Mucosa of descending colon (tissue), 3 donors: ENCODE measurements at places on chromosomes 7 and 10. TPM values are rescaled to one million over a fixed set of nuclear protein-coding genes. Genes with fewer than 3 reads are reported as not detected.
A peak's percentile ranks its signal among the peaks of the same experiment; 100 is the strongest.

DNA sequence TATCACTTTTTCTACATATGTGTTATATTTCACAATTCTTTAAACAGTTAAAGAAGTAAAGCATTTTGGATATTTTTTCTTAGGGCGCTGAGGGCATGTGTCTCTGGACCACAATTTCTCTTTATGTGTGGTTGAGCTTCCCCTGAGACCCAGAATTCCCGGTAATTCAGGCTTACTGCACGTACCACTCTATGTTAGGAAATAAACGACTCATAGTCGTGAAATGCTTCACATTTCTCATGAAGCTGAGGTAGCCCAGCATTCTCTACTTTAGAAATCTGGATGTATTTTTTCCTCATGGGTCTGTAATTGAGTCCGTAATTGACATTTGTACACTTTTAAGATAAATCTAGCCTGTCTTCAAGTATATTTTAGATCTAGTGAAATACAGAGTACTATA is 170.6 kb downstream of the FZD1 start:
- no peak for DNase-seq

- no peak for DNase-seq
These were observed 110.2 kb downstream of the PTEN start for GRCh38 chr10:87973635-87974034.

DNA sequence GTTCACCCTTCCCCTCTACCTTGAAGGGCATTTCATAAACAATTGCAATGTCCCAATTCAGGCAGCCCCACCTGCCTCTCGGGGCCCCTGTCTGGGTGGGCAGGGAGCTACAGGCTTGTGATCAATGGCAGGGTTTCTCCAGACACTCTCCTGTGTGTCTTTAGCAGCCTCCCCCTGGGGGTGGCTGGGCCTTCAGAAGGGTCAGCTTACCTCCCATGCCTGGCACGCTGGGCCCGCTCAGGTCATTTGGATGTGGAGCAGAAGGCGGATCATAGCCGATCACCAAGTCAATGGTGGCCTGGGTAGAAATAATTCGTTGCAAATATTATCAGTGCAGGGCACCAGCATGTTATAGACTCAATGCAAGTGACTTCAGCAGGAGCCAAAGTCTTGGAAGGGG is 56.3 kb downstream of the MYOF start:
- DNase-seq = no peak

- no peak for DNase-seq
These were observed 4.4 kb downstream of the ZNF655 start for GRCh38 chr7:99562832-99563231.

DNA sequence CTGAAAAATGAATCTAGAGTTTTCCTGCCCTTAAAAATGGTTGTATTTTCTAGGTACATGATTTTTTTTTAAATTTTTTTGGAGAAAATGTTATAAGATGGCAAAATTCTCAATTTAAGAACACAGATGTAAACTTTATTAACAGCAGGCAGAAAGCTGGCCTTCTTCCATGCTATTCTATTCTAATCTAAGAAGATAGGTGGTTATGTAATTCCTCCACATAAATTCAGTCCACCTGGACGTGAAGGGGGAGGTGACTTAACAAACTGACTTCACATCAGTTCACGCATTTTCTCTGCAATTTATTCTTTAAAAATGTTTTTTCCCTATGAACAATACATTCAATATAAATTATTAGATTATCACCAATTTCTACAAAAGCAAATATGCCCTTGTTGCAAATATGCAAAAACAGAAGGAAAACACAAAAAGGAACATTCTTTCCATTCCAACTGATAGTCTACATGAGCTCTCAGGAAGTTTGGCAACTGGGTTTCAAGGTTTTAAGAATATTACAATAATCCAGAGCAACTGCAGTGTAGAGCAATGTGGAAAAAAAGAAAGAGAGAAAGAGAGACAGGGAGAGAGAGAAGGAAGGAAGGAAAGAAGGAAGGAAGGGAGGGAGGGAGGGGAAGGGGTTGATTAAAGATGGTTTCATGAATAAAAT is 76.8 kb downstream of the HIBADH start:
- DNase-seq = no peak

- no peak for DNase-seq
These were observed 818 bp downstream of the DLD start for GRCh38 chr7:107891636-107892366.

DNA sequence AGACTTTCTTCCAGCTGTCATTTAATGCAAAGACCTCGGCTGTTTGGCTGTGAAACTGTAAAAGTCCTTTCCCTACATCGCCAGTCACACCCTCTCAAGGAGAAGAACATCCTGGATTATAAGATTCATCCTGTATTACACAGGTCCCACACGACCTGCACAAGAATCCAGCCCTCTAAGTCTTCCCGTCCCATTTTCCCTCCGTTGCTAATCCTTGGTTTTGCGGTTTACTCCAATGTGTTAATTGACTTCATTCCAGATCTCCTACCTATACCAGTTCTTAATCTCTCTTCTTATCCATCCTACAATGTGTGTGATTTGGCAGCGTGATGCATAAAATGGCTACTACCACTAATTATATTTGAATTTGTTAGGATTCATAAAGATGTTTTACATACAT is 110.4 kb downstream of the COL28A1 start:
- DNase-seq = no peak

DNA sequence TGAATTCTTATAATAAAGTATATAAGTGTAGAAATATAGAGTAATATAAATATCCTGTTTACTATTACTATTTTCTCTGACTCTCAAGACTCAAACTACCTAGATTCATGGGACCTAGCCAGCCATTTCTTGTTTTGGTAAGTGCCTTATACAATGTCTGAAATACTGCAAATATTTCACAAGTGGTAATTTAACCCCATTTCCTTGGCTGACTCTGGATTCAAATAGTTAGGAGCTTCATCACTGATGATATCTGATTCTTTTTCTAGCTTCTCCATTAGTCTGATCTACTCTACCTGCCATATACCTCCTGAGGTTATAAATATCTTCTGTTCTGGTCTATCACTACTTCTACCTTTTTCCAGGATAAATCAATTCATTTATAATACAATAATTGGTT is 6.4 kb upstream of the RALA start:
- no peak for DNase-seq

GRCh38 chr7:44216521-44217222 is 15.9 kb downstream of the YKT6 start:
- DNase-seq = peak; percentile 38

DNA sequence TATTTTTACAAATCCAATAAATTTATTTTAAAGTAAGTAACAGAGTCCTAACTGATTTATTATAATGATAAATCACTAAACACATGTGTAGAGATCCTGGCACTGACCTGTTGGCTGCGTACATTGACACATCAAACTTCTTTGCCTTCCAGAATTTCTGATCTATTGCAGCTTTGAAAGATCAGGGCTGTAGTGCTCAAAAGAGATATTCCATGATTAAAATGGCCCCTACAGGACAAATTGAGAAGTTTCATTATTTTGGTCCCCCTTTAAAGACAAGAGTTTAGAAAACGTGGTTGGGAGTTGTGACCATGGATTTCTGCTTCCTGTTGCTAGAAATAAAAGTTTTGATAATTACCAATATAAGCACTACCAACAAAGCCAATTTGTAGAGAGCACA is 87.7 kb upstream of the PDK4 start:
- DNase-seq = no peak

- DNase-seq = no peak
These were observed 1.6 kb upstream of the NKX2-3 start for GRCh38 chr10:99531026-99531695.

GRCh38 chr10:94357193-94357592 is 5.5 kb downstream of the NOC3L start:
- DNase-seq = no peak

GRCh38 chr10:68594405-68594804 is 34.3 kb downstream of the TET1 start:
- no peak for DNase-seq

DNA sequence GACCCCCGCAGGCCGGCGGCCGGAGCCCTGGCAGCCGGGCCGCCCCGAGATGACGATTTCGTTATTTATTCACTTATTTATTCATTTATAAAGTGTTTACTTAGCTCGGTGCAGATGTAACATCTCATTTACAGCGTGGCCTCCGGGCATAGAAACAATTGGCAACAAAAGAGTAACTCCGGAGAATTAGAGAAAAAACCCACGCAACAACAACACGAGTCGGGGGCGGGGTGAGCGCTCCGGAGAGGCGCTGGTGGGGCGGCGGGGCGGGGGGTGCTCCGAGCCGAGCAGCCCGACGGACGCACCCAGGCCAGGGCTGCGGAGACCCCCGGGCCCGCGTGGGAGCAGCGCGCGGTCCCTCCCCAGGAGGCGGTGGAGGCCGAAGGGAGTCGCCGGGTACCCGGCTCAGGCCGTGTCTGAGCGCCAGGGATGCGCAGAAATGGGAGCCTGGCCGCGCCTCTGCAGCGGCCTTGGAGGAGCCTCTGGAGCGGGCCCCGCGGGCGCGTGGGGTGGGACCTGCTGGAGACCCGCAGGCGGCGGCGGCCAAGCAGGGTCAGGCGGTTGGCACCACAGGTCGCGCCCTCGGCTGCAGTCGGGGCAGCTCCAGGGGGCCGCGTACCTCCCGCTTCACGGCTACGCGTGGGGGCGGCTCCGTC is 14.3 kb downstream of the UNCX start:
- no peak for DNase-seq

GRCh38 chr10:99487125-99487807 is 45.5 kb upstream of the NKX2-3 start:
- no peak for DNase-seq

- peak; percentile 92 for DNase-seq
These were observed 8.6 kb downstream of the CTBP2 start for GRCh38 chr10:125151553-125152449.

- no peak for DNase-seq
These were observed 236.6 kb downstream of the ELMO1 start for GRCh38 chr7:37212051-37212450.

GRCh38 chr10:78559661-78560340 is 509.0 kb upstream of the ZMIZ1 start:
- DNase-seq = no peak

- peak; percentile 67 for DNase-seq
These were observed 338.2 kb upstream of the PRKCQ start for GRCh38 chr10:6918305-6918704.

DNA sequence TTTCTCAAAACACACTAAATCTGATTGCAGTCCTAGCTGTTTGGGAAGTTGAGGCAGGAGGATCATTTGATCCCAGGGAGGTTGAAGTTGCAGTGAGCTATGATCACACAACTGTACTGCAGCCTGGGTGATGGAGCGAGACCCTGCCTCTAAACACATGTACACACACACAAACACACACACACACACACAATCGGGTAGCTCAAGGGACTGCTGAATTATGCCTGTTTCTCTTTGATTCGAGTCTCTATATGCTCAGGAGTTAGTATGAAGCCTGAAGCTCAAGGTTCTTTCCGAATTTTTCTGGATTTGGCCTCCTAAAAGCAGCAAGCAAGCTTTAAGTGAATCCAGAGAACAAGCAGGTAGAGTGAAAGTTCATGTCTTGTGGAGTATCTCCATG is 22.5 kb downstream of the PRTFDC1 start:
- DNase-seq = no peak

DNA sequence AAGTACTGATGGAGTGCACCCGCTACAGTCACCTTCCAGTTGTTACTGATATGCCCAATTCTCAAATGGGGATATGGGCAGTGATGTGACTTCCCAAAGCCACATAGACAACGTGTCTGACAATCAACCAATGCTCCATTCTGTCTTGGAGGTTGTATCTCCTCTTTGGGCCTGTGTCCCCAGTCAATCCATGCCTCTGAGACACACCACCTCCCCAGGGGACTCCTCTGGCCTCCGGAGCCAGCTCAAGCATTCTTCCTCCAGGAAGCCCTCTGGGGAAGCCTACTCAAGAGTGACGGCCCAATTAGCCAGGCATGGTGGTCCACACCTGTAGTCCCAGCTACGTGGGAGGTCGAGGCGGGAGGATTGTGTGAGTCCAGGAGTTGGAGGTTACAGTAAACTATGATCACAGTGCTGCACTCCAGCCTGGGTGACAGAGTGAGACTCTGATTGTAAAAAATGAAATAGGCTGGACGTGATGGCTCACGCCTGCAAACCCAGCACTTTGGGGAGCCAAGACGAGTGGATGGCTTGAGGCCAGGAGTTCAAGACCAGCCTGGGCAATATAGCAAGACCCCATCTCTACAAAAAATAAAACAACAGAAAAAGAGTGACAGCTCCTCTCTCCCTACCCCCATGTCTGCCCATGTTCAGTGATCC is 99.5 kb upstream of the TNRC18 start:
- peak; percentile 44 for DNase-seq

GRCh38 chr10:68196701-68197100 is 35.2 kb downstream of the ATOH7 start:
- DNase-seq = no peak

GRCh38 chr10:32795598-32796183 is 162.3 kb downstream of the ITGB1 start:
- no peak for DNase-seq

DNA sequence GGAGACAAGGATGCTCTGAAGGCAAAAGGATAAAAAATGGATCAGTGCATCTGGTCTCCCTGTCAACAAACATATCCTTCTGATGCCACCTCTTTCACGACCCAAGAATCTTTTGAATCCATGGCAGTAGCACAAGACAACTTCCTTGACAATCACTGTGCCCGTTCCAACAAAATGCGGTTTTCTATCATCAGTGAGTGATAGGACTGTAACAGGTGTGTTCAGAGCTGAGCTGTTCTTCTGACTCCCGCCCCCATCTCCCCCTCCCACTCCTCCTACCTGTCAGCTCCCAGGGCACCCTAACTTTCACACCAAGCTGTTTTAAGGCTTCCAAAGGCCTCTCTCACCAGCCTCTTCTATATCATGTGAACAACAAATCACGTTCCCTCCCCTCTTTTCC is 74.8 kb downstream of the PARD3 start:
- DNase-seq = no peak

GRCh38 chr7:146539836-146540235 is 423.2 kb downstream of the CNTNAP2 start:
- no peak for DNase-seq

GRCh38 chr7:101200862-101201599 is at the start of gene MOGAT3:
MOGAT3 (minus strand) TSS chr7:101201036; CDS start chr7:101200854, 182 bp downstream.
- peak; percentile 92 for DNase-seq

RAPGEF5 gene
- 87.8 TPM for total RNA-seq

CRTAC1 gene
- total RNA-seq = 0.17 TPM

TEX36 gene
- total RNA-seq = not detected

FKBP6 gene
- not detected for total RNA-seq

TFPI2 gene
- 0.41 TPM for total RNA-seq

SPDYE8 gene
- total RNA-seq = not detected

IFT22 gene
- total RNA-seq = 23.5 TPM

MKI67 gene
- total RNA-seq = 14.0 TPM

NKX2-3 gene
- total RNA-seq = 4.9 TPM

C7orf57 gene
- total RNA-seq = not detected

DOCK4 gene
- total RNA-seq = 9.2 TPM

IFIT1 gene
- total RNA-seq = 21.5 TPM

ITPRID1 gene
- total RNA-seq = 2.3 TPM

HOGA1 gene
- total RNA-seq = not detected

GATAD1 gene
- total RNA-seq = 40.5 TPM

PHYH gene
- 64.2 TPM for total RNA-seq

DUS4L gene
- 7.0 TPM for total RNA-seq

ADAP1 gene
- 153 TPM for total RNA-seq
